ENCODE measurements at places on chromosomes 6 and 20.

GRCh38 chr6:3809982-3810381, 39.2 kb upstream of the FAM50B start:
- no peak for DNase-seq

- peak; percentile 68 for DNase-seq
These were observed 9.3 kb upstream of the ZFP64 start for GRCh38 chr20:52200870-52201269.

GRCh38 chr6:154360476-154360875, 3.9 kb upstream of the IPCEF1 start:
- no peak for DNase-seq

GRCh38 chr6:141492521-141493284, 640.0 kb upstream of the GJE1 start:
- no peak for DNase-seq

DNA sequence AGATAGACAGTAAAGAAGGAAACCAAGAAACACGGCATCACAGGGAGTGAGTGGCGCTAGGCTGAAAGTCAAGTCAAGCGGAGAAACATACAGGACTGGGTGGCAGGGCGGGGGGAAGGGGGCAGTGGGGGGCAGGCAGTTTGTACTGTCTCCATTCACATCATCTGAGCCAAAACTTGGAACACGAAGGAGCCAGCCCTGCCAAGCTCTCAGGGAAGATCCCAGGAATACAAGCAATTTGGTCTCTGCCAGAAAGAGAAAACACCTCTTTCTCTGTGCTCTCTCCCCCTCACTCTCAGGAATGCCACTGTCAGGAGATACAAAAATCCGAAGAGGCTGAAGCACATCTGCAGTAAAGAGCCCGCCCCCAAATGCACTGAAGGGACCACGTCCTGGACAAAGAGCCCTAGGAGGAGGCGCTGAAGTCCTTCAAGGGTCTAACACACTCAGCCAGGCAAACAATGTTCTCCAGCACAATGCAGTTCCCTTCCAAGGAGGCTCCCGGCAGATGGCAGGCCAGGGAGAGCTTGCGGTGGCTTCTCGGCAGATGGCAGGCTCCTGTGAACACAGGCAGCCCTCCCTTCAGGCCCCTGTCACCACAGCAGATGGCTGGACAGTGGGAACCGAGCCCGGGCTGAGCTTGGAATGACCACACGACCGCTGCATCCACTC, 90.0 kb downstream of the ATP9A start:
- no peak for DNase-seq

GRCh38 chr6:143068001-143068400, 7.3 kb downstream of the AIG1 start:
- DNase-seq = no peak

GRCh38 chr6:42306439-42307140, 88.9 kb upstream of the MRPS10 start:
- DNase-seq = no peak

DNA sequence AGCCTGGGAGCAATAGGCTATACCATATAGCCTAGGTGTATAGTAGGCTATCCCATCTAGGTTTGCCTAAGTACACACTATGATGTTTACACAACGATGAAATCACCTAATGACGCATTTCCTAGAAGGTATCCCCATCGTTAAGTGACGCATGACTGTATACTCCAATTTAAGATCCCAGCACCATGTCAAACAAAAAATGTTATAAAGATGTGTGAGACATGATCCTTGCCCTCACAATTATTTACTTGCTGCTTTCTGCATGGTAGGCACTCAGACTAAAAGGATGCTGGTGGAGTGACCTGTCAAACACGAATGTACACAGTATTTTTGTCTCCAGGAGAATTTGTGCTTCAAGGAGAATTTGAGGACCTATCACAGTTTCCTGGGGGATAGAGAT, 32.3 kb downstream of the SNAP25 start:
- DNase-seq = peak; percentile 60

- DNase-seq = peak; percentile 84
These were observed 1.7 kb downstream of the NECAB3 start for GRCh38 chr20:33672426-33673113.

DNA sequence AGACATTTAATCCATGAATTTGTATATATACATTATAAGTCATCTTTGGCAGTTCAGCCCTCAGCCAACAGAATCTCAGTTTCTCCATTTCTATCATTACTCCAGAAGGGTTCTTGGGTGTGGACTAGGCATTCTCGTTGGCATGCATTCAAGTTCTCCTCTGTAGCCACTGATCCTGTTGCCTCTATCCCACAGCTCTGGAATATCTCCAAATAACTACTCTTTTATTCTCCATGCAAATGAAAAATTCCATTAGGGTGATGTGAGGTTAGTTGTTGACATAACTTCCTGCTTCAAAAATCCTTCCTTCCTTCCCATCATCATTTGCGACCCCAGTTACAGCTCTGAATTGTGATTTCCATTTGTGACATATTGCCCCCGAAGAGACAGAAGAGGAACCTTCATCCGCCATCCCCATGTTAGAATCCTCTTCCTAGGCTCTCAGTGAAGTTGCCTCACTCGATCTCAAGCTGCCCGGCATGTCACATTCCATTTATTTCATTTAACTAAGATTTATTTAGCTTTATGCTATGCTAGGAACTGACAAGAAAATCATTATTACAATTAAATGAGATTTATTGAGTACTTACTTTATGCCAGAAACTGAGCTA, 93.7 kb upstream of the EDN1 start:
- DNase-seq = no peak

DNA sequence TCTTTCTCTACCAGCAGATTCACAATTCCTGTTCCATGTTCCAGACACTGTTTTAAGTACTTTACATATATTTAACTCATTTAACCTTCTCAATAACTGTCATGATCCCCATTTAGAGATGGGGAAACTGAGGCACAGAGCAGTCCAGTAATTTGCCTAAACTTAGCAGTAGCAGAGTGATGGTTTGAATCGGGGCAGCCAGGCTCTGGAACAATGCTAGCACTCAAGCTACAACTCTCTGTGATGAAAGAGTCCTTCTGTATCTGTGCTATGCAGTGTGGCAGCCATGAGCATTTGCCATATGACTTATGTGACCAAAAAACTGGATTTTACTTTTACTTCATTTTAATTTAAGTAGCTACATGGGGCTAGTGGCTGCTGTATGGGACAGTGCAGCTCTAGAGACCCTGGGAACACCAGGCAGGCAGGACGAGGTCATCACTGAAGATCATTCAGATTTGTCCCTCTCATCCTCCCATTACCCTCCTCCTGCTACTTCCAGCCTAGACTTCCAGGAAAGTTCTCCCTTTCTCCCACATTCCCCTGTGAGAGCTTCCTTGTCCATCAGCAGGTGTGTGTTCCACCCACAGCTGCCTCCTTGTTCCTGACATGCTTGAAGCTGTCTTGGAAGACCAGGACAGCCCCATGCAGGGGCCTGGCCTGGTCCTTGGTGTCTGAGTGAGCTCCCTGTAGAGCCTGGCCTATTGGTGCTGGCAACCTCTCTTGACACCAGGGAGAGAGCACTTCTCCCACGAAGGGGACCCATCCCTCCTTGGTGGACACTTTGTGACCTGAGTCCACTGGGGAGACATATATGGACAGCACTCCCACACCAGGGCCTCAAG, 157.0 kb downstream of the MRPL14 start:
- no peak for DNase-seq

DNA sequence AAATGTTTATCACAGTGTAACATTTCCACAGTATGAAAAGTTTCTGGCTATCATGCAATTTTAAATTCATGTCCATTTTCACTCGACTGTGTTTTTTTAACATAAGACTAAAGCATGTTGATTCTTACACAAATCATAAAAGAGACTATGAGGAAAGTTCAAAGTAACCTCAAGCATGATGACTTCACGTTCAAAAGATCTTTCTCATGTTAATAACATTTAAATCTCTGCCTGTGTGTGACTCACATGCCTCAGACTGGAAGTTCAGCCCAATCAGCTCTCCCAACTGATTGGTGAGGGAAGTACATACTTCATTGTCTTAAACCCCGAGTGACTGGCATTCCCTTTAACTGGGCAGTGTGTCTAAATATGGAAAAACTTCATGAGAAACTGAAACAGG, 37.4 kb downstream of the ATXN1 start:
- DNase-seq = no peak

- DNase-seq = no peak
These were observed 328.4 kb downstream of the DHX35 start for GRCh38 chr20:39290575-39290974.

DNA sequence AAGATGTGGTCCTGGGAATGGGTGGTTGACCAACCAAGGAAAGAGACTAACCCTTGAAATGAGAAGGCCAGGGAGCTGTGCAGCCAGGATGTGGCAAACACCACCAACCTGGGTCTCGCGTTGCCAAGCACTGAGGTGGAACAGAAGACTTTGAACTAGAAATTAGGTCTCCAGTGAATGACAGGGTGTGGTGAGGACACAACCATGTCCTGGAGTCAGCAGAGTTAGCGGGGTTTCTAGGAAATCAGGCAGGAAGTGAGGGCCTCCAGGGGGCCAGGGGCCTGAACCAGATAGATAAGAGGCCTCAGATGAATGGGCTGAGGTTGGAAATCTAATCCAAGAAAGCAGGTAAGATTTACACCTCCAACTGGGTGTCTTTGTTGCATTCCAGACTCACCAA, 353.3 kb upstream of the ARID1B start:
- DNase-seq = no peak

DNA sequence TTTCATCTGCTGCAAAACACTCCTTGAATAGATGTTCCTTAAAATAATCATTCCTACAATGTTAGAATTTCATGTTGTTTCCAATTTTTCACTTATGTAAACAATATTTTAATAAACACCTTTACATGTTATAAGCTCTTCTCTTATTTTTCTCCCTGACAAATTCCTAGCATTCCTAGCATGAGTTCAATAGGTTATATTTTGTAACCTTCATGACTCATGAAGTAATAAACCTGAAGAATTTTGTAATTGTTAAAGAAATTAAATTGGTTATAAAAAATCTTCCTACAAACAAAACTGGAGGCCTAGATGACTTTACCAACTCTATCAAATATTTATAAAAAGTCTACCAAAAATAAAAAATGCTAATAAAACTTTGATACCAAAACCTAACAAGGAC, 66.3 kb downstream of the NT5E start:
- DNase-seq = no peak

GRCh38 chr6:88922775-88923548, 40.5 kb downstream of the RNGTT start:
- DNase-seq = no peak

GRCh38 chr20:1722513-1723050, 65.0 kb upstream of the SIRPG start:
- DNase-seq = no peak

GRCh38 chr6:83872386-83873118, 13.1 kb downstream of the CYB5R4 start:
- no peak for DNase-seq

DNA sequence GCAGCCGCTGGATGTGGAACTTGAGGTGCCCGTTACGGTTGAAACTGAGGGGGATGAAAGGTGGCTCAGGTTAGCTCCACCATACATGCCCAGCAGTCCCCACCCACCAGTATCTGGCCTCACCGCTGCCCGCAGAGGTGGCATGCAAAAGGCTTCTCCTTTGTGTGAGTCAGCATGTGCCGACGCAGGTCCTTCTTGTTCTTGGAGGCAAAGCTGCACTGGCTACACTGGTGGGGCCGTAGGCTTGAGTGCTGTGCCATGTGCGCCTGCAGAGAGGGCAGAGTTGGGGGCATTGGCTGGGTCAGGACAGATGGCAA, 15.8 kb downstream of the PCIF1 start:
- DNase-seq = no peak

- DNase-seq = no peak
These were observed 9.6 kb downstream of the TTPAL start for GRCh38 chr20:44485078-44485829.

DNA sequence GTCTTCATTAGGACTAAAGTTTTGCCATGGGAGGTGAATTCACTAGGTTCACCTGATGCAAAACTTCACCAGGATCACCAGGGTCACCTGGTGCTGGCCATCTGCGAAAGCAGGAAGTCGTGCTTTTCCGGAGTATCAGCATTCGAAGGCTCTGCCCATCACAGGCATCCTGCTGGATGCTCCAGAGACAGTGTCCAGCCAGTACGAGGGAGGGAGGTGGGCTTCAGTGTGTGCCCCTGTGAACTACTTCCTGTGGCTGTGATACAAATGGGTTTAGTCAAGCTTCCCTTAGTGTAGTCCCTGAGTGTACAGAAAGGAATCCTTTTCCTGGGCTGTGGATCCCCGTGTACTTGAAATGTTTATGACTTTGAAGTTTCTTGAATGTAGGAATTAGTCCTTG, 3.4 kb upstream of the RPS6KA2 start:
- DNase-seq = no peak

GRCh38 chr6:70686548-70687133, 19.0 kb downstream of the SMAP1 start:
- peak; percentile 44 for DNase-seq

DNA sequence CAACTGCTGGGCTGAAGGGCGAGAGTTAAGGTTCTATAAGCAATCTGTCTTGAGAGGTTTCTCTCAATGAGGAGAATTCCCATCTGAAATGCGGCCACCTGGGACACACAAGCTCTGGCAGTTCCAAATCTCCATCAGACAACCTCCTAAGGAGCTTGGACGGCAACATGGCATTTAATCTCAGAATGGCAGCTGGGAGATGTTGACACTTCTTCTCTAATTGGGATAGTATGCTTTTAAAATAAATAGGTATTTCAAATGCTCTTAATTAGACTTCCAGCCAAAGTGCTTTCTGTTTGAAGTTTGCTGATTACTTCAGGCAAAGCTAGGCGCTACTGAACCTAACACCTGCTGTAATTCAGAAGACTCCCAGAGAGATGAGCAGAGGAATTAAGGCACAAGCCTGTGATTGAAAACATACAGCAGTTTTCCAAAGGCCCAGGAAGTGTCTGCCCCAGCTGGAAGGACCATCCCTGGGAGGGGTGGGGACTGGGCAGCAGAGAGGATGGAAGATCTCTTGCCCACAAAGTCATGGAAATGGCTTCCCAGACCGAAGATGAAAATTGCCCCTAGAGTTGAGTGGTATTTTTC, 59.1 kb upstream of the KCNK16 start:
- no peak for DNase-seq

DNA sequence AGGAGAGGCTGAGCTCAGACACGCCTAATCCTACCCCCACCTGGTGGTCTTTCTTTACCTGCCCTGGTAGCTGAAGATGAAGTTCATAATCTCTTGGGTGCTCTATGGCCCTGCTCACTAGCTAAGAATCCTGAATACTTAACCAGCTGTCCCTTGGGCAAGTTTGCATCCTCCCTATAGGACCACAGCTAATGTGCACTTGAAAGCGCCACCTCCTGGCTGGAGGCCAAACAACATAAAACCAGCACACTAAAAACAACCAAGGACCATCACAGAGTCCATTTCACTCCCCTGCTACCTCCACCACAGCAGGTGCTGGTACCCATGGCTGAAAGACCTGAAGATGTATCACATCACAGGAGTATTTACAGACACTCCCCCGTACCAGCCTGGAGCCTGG, 155.5 kb upstream of the SLC24A3 start:
- DNase-seq = no peak

DNA sequence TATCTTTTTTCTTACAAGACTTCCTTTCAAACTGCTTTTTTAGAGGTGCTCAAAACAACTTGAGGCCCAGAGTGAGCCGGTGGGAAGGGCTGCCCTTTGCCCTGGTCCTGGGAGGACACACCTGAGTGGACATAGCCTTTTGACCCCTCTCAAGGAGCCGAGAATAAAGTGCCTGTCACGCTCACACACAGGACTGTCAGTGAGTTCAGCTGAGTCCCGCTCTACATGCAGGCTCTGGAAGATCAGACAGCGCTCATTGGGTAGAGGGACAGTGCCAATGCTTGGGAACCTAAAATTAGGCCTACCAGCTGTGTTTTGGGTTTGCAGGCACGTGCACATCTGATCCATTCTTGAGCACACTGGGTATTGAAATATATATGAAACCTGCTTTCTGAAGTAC, 387.8 kb downstream of the CD83 start:
- no peak for DNase-seq

Data from NCI-H345 (cell line).